CD4-positive, alpha-beta T cell treated with Interferon gamma for 1 hour (primary cell): ENCODE measurements at places on chromosomes 2 and 18.

GRCh38 chr2:157056200-157056676, 201.3 kb upstream of the GALNT5 start:
- DNase-seq, result no peak

- DNase-seq, result no peak
Observed at GRCh38 chr18:79610461-79611039, 69.1 kb upstream of the CTDP1 start.

DNA sequence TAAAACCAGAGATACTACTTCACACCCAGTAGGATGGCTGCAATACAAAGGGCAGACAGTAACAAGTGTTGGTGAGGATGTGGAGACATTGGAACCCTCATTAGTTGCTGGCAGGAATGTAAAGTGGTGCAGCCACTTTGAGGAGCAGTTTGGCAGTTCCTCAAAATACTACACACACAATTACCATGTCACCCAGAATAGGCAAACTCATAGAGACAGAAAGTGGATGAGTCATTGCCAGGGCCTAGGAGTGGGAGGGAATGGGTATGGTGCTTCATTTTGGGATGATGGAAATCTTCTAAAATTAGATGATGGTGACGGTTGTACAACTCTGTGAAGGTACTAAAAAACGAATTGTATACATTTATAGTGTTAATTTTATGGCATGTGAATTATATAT, 54.8 kb downstream of the ATP9B start:
- no peak for DNase-seq

DNA sequence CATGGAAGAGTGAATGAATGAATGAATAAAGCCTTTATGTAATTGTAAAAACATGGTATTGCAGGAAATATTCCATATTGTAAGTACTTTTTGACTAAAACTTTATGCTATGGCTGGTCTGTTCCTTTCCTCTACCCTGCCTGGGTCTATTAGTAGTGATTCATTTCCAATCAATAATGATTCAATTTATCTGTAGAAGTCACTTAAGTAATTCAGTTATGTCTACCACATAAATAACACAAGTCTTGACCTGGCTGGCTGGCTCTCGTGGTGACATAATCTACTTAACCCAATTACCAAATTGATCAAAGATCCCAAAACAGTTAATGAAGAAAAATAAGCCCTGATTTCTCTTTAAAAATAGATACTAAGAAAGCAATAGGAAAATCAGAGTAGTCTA, 7.8 kb upstream of the ARHGAP28 start:
- no peak for DNase-seq

- no peak for DNase-seq
Observed at GRCh38 chr18:8469544-8470130, 139.6 kb upstream of the RAB12 start.

DNA sequence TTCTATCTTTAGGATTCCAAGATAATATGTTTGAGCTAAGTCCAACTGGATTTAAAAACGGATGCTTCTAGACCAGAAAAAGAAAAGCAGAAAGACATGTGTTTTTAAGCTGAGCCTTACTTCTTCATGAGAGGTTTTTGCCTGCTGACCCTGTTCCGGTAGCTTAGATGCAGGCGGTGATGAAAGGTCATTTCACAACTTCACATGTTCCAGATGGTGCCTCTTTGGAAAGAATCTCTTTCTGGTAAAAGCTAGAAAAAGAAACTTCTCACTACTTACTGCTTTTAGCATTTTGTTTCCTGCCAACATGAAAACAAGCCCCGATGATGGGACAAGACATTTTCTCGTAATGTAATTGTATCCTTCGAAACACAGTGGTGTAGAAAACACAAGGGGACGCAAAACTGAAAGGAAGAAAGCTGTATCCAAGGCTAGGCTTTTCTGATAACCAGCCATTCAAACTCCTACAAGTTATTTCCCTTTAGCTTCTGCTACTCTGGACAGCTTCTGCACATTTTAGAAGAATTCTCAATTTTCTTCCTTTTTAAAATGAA, 407.3 kb upstream of the LYPD1 start:
- no peak for DNase-seq

DNA sequence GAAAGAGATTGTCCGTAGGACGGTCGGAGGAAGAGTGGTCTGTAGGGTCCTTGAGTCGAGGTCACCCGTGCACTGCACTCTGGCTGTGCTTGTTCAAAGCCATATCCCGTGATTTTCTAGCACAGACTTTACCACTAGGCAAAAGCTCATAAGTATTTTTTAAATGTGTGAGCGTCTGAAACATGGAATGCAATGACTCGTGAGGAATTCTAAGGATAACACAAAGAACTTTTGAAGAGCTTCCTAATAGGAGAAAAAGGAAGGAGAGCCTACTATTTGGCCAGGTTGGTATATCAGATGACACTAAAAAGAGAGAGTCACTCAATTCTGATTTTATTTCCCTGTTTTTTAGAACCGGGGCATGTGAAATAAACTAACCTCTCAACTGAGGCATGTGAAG, 68.3 kb downstream of the CD28 start:
- no peak for DNase-seq

GRCh38 chr18:463403-463802, 37.1 kb downstream of the COLEC12 start:
- no peak for DNase-seq

- DNase-seq, result no peak
Observed at GRCh38 chr2:79909521-79909920, 395.0 kb downstream of the LRRTM1 start.

DNA sequence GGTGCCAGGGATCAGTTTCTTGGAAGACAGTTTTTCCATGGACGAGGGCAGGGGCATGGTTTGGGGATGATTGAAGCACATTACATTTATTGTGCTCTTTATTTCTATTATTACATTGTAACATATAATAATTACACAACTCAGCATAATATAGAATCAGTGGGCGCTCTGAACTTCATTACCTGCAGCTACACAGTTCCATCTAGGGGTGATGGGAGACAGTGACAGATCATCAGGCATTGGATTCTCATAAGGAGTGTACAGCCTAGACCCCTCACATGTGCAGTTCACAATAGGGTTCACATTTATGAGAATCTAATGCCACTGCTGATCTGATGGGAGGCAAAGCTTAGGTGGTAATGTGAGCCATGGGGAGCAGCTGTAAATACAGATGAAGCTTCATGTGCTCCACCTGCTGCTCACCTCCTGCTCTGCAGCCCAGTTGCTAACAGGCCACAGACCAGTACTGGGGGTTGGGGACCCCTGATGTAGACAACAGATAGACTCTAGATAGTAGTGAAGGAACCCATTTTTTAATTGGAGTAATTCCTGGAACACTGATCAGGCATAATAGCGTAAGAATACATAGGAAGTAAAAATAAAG, 41.5 kb upstream of the MC4R start:
- no peak for DNase-seq

DNA sequence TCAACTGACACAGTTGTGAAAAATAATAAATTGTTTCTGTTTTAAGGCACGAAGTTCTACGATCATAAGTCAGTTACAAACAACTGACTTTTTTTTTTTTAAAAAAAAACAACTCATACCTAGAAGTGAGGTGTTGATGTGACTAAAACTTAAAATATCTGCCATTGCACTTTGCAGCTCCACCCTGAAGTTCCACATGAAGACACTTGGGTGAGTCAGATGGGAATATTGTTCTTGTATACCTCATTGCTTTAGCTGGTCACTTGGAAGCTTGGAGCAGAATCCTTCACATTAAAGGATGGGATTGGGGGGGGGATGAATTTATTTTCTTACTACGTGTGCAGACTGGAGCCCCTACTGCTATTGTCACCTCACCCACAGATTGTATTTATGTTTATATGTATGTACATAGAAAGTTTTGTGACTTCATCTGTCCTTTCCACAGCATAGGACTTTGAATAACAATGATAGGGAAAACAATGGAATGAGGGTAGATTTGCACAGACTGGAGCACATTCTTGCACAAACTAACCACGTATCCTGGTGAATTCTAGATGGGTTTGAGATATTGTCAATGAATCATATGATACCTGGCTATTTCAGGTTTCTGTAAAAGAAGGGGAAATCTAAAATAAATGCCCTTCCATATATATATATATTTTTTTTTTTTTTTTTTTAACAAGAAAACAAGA, 57.9 kb upstream of the ARHGAP15 start:
- no peak for DNase-seq
